ENCODE measurements at places on chromosomes 6 and 20.

- no peak for DNase-seq
Observed at GRCh38 chr6:39754514-39755115, 29.4 kb upstream of the KIF6 start.

DNA sequence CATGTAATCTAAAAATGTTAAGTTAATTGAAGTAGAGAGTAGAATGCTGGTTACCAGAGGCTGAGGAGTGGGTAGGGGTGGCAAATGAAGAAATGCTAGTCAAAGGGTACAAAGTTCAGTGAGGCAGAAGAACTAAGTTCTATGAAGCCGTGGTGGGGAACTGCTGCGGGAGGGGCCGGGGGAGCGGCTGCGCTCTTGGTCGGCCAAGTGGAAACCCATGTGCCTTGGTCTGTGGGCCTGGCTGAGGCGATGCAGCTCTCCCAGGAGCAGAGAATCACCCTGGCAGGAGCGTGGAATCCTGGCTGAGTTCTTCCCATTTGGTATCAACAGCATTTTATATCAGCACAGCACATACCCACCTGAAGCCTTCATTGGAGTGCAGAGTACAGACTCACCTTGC, 22.3 kb downstream of the TTLL2 start:
- no peak for DNase-seq

DNA sequence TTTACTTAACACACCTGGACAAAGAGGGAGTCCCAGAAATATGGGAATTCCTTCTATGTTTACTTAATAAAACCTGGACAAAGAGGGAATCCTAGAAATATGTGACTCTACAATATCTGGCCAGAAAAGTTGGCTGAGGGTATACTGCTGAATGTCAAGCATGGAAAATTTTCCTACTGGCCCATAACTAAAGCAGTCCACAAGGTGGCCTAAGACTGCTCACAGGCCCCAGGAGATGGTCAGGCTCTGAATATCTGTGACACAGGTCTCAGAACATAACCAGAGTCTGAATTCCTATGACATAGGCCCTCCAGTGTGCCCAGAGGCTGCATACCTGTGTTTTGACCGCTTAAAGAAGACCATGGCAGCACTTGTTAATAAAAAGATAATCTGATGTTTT, 578.2 kb upstream of the NRSN1 start:
- no peak for DNase-seq

DNA sequence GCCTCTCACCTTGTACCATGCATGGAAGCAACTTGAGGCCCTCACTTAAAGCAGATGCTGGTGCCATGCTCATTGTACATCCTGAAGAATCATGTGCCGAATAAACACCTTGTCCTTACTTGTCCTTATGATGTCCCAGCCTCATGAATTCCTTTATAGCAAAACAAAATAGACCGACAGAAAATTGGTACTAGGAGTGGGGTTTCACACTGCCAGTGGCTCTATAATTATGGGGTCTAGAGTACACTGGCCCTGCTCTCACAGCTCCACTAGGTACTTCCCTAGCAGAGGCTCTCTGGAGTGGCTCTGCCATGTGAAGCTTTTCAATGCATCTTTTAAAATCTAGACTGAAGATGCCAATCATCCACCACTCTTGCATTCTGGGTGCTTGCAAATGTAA, 101.2 kb downstream of the HTR1B start:
- DNase-seq, result no peak

DNA sequence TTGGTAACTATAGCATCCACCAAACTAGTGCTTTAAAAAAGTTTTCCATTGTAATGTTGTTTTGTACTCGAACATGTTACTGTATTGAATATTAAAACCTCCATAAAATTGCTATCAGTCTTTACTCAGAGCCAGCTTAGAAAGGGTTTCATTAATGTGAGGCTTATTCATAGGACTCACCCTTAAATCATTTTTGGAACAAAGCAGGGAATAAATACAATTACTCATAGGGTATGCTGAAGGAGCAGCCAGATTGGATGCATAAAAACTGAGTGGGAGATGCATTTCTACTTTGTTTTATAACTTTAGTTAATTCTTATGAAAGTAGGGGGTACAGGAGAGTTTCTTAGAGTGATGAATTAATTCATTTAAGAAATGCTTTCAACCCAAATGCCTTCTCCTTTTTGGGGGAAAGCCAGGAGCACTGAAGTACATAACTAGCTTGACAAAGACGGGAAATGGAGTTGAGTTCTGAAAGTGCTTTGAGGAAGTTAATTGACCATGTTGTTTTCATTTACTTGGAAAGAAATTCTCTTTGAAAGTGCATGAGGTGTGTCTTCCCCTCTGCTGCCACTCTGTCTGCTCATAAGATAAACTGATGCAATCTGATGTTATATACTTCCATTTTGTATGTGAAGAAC, 90.3 kb downstream of the RNF144B start:
- no peak for DNase-seq

- DNase-seq, result no peak
Observed at GRCh38 chr20:59137532-59137931, 26.1 kb upstream of the ZNF831 start.

GRCh38 chr20:32017711-32018251, 7.5 kb downstream of the CCM2L start:
- no peak for DNase-seq

DNA sequence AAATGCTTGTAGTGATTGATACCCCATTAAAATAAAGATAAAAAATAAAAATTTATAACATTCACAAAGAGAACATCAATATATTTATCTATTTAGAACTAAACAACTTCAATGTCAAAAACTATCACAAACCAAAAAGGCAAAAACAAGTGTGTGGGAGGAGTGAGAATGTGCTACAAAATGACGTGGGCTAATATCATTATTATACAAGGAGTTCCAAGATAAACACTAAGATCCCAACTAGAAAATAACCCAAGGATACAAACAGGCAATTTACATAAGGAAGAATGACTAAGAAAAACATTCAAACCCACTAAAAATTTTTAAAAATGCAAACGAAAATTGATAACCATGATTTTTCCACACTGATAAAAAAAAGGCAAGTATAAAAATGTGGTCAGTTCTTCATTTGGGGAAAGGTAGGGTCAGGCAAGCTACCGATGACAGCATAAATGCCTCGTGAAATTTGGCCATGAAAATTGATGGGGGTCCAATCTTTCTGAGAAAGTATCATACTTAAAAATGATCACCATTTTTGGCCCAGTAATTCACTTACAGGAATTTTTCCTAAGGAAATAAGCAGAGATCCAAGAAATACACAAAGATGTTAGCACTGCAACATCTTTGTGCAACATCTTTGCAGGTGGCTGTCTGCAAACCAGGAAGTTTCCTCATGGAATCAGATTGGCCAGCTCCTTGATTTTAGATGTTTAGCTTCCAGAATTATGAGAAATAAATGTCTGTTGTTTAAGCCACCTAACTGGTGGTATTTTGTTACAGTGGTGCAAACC, 140.2 kb downstream of the TMEM200A start:
- peak; percentile 37 for DNase-seq

DNA sequence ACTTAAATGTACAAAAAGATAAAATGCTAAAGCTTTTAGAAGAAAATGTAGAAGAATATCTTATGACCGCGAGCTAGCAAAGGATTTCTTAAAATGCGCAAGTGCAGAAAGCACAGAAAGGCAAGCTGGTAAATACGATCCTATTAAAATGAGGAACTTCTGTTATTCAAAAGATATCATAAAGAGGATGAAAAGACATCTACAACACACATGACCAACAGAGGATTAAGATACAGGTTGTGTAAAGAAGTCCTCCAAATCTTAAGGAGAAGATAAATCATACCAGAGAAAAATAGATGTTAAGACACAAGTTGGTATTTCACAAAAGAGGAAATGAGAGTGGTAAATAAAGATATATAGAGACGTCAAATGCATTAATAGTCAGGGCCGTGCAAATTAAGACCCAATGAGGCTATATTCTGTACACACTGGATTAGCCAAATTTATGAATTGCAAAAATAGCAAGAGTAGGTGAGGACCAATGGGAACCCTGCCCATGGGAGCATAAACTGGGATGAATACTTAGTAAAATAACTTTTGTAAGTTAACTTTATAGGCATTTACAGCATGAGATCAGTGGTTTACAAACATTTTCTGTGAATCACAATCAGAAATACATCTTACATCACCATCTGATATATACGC, 23.0 kb downstream of the APCDD1L start:
- DNase-seq, result no peak

- peak; percentile 45 for DNase-seq
Observed at GRCh38 chr6:54805077-54805476, 41.5 kb upstream of the FAM83B start.

- DNase-seq, result no peak
Observed at GRCh38 chr20:56551571-56551970, 18.5 kb downstream of the FAM209B start.

GRCh38 chr6:11263291-11263775, 30.9 kb upstream of the NEDD9 start:
- peak; percentile 87 for DNase-seq

GRCh38 chr6:107102414-107102805, 12.9 kb downstream of the BEND3 start:
- DNase-seq, result no peak

DNA sequence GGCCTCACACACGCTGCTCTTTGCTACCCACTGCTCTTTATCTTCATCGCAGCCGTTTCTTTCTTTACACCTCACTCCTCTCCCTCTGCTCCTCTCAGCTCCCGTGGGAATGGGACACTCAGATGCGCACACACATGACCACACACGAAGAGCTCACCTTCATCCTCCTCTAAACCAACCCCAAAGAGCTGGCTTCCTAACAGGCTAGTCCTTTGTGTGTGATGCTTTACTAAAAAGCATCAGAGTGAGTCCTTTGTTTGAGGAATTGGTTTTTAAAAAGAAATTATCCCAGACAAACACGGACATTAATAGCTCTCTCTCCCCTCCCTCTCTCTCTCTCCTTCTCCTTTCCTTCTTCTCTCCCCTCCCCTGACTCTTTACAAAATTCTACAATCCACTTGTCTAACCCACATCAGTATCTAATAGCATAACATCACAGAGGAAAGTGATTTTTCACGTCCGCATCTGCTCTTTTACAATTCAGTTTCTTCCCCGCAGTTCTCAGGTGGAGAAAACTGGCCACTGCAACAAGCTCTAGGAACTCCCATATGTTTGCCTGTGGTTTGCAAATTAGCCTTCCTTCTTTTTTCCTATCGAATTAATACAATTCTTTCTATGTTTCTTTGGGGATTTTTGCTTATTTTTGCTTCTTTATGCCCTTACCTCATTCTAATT, 306.8 kb upstream of the CNR1 start:
- DNase-seq, result no peak

DNA sequence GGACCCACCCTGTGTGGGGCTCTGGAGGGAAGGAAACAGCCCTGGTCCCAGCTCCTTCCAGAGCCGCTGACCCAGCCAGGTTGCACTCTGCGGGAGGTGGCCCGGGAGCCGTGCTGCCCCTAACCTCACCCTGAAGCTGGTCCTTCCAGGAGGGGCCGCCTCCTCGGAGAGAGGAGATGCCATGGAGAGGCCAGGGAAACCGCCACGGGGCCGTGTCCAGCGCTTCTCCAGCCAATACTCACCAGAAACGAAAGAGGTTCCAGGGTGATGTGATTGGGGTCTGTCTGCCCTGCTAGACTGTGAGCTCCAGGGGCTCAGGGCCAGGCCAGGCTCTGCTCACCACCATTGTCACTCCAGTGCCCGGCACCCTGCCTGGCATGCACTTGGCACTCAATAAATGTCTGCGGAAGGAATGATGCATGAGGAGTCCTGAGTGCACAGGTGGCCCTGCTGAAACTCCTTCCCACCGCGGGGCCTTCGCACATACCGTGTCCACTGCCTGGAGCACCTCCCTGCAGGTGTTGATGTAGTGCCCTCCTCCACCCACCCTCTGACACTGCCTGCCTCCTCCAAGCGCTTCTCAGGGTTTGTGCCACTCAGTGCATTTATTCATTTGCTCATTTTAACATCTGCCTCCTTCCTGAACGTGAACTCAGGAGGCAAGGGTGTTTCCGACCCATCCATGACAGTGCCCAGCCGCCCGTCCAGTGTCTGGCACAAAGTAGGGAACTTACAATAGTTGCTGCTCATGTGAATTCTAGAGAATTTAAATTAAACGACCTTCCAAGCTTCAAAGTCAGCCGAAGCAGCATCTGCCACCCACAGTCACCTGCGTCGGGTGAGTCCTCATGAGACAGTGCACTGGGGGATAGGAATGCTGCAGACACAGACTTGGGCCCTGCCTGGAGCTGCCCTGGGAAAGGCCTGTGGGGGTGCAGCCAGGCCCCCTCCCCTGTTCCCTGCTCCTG, 30.3 kb downstream of the RBM38 start:
- no peak for DNase-seq

- no peak for DNase-seq
Observed at GRCh38 chr6:98467902-98468301, 366.5 kb upstream of the POU3F2 start.
